GM04504 (cell line): ENCODE measurements at places on chromosomes 5 and 9.

- no peak for DNase-seq
Observed at GRCh38 chr5:13253111-13253510, 691.4 kb downstream of the DNAH5 start.

- no peak for DNase-seq
Observed at GRCh38 chr5:91133183-91133582, 249.9 kb downstream of the ARRDC3 start.

GRCh38 chr5:121573721-121574382 is 277.8 kb upstream of the FTMT start:
- DNase-seq = no peak

- DNase-seq = no peak
Observed at GRCh38 chr9:27085456-27085855, 23.6 kb upstream of the TEK start.

GRCh38 chr9:14710804-14711203 is 11.7 kb downstream of the CER1 start:
- DNase-seq = no peak

- no peak for DNase-seq
Observed at GRCh38 chr9:17810317-17810716, 231.5 kb downstream of the SH3GL2 start.

GRCh38 chr9:136050701-136051452 is 44.2 kb downstream of the NACC2 start:
- no peak for DNase-seq

DNA sequence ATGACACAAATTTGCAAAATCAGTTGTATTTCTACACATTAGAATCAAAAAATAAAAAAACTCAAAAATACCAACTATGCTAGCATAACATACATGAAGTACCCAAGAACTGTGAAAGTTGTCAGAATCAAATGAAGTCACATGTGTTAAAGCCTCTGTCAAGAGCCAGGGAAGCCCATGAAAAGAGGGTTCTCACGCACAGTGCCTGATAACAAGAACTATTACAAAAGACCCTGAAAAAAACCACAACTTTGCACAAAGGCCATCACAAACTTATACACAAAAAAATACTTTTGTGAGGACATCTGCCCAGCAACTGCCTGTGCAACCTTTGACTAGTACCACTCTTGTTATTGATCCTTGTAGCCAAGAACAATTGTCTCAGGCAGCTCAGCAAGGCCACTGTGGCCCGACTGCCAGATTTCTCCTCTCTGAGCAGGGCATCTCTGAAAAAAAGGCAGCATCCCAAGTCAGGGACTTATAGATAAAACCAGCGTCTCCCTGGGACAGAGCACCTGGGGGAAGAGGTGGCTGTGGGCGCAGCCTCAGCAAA is 28.9 kb upstream of the HNRNPA0 start:
- no peak for DNase-seq

GRCh38 chr5:4676934-4677333 is 463.2 kb upstream of the ADAMTS16 start:
- no peak for DNase-seq

DNA sequence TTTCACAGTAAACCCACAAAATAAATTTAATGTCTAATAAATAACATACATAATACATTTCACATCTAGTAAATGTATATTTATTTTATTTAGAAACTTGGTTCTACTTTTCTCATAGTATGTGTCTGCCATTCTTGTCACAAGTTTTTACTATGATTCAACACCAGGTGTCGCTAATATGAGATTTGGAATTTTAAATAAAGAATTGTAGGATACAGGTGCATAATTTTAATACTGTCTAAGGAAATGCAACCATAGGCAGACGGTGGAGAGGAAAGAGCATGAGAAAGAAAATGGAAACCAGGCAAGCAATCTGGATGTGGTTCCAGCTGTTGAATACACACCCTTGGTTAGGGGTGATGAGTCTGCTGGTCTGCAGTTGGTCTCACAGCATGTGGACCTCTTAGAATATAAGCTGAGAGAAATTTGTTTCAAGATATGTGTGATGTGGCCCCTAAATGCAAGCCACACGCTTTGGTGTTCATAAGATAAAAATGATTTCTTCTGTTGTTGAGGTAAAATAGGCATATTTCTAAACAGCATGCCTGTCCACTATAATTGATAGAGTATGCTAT is 114.7 kb upstream of the TXNDC8 start:
- no peak for DNase-seq

DNA sequence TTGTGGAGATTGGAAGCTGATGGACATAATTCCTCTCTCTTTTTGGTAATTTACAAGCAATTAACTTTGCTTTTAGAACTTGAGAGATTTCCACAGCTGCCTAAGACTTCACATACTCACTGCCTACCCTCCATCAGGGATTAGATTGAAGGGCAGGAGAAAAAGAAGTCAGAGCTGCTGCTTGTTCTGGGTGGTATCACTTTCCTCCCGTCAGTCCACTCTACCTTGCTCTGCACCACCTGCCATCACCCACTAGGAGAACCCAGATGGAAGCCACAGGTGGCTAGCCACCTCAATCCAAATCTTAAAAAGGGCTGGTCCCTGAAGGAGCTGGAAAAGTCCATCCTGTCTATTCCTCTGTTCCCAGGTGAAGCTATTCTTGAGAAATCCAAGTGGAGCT is 10.5 kb downstream of the IRF1 start:
- DNase-seq = no peak

DNA sequence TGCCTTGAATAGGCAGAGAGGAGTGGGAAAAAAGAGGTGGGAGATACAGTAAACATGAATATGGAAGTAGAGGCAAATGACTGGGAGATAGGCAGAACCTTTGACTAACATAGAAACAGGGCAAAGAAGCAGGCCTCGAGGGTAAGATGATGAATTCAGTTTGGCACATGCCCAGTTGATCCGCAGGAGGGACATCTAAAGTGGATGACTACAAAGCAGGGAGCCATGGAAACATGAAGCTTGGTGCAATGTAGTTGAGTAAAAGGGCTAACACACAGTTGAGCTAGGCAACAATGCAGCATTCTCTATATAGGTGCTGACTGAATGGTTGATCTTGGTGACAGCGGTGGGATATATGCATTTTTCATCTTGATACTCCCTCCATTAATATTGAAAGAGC is 253.8 kb downstream of the DMRT2 start:
- DNase-seq = no peak

DNA sequence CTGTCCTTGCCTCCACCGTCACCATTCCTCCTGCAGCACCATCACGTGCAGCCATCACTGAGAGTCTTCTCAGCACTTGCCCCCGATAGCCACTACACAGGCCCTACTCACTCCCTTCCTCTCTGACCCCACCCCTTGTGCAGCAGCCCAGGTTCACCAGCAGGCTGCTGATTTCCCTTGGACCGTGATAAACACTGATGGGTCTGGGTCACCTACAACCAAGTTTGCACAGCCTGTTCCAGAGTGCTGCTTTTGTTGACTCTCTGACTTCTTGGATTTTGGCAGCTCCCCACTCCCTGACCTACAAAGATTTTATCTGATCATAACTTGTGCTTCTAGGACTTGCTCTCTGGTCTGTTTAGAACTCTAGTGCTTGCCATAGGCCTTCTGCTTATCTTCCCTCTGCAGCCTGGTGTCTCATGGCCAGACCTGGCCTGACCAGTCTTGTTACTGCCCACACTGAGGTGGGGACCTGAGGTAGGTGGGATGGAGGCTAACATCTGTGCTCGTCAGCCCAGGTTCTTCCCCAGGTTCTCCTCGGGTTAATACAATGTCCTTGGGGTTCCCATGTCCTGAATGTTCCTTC is 109.3 kb downstream of the TARS1 start:
- DNase-seq = no peak

DNA sequence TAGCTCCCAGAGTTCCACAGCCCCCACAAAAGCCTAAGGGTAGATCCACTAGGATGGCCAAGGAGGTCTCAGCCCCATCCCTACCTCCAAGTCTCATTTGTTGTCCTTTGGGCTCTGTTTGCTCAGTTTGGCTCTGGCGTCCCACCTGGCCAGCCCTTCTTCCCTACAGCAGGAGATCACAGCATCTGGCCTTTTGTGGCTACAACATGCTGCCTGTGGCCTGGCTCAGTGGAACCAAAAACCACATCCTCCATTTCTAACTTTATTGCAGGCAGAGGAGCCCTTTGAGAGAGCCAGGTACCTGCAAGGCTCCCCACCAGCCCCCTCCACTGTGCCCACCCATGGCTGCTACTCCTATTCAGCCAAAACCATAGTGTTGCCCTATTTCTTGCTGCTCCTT is 11.4 kb downstream of the JADE2 start:
- DNase-seq = no peak
